ENCODE measurements at places on chromosomes 2 and 18.
A peak's percentile ranks its signal among the peaks of the same experiment; 100 is the strongest.

GRCh38 chr2:129710670-129711495, 268.6 kb upstream of the RAB6C start:
- no peak for DNase-seq

- DNase-seq = no peak
These were observed 115.7 kb upstream of the COPS8 start for GRCh38 chr2:236969767-236970655.

GRCh38 chr18:2881840-2882195, 35.0 kb downstream of the EMILIN2 start:
- DNase-seq = no peak

DNA sequence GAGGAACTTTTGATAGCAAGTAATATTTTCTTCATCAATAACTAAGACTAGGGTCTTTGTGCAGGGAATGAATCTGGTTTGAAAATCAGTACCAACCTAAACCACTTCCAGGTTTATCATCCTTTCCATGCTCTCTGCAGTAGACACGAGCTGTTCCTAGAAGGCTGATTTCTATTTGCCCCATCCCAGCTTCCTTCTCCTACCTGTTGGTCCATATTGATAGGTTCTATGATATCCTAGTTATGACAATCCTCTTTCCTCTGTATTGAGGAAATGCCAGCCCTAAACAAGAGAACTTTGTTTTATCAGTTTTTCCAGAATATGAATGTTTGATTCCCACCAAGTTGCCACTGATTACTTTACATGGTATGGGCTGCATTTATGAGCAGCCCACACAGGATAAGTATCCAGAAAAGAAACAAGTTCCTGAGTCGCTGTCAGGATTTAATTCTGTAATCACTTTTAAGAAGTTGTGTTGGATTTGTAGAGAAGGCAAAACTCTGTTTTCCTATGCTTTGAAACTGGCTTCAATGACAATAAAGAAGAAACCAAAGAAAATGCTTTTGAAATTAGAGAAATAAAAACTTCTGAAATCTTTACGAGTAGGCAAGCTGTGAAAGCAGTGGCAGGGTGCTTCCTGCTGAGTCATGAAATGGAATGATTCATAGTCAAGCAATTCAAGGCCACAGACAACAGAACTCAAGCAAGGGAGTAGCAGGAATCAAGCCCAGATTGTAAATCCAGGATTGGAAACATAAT, 37.3 kb upstream of the TANK start:
- peak; percentile 37 for DNase-seq

DNA sequence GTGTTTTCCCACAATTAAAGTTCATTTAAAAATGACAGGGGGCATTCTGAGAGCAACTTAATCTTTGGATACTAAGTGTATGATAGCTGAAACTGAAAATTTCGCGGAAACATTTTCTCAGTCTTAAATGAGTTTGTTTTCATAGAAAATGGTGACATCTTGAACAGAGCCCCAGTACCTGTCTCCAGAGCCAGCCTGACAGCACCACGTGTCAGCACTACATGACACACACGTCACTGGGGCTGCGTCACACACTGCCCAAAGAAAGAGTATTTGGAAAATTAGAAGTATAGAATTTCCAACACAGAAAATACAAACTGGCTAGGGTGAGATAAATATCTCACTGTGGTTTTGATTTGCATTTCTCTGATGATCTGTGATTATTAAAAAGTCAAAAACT, 50.8 kb downstream of the CMPK2 start:
- DNase-seq = no peak

GRCh38 chr2:124888431-124888830, 863.3 kb downstream of the CNTNAP5 start:
- no peak for DNase-seq

- DNase-seq = peak; percentile 25
These were observed 70.3 kb downstream of the HAUS1 start for GRCh38 chr18:46174342-46175041.
